Adrenal gland (tissue), 19 donors: ENCODE measurements at places on chromosomes 3 and 15. TPM values are rescaled to one million over a fixed set of nuclear protein-coding genes. Genes with fewer than 3 reads are reported as not detected.
A peak's percentile ranks its signal among the peaks of the same experiment; 100 is the strongest.

Gene CFAP100
- total RNA-seq = not detected

Gene LTF
- total RNA-seq = 1.8 TPM

Gene ACKR4
- total RNA-seq = 0.36 TPM

Gene ZDHHC19
- 3.0 TPM for total RNA-seq

Gene HRG
- not detected for total RNA-seq

Gene PLAAT1
- 2.5 TPM for total RNA-seq

- no peak for DNase-seq
- H3K4me3 ChIP-seq = no peak overlapping the region
- H3K27ac ChIP-seq = no peak overlapping the region
- H3K36me3 ChIP-seq = no peaks in the 10 kb centered on the region
These were observed 73.5 kb downstream of the EPHB3 start for GRCh38 chr3:184635126-184635525.

- H3K36me3 ChIP-seq = no peaks in the 10 kb centered on the region
- H3K4me1 ChIP-seq = peaks cover 5% of the 10 kb centered on the region
- H3K27ac ChIP-seq = peak overlapping the region; percentile 45
- H3K27me3 ChIP-seq = no peaks in the 10 kb centered on the region
These were observed 49.1 kb upstream of the TJP1 start for GRCh38 chr15:29871401-29871800.

- no peak for DNase-seq
- H3K27ac ChIP-seq = peak overlapping the region; percentile 22
- H3K4me3 ChIP-seq = no peak overlapping the region
- no peaks in the 10 kb centered on the region for H3K27me3 ChIP-seq
These were observed 50.5 kb downstream of the CRYGS start for GRCh38 chr3:186493525-186494255.

GRCh38 chr3:46059432-46059831, 32.1 kb upstream of the XCR1 start:
- H3K27me3 ChIP-seq = peaks cover 4% of the 10 kb centered on the region
- H3K4me1 ChIP-seq = no peaks in the 10 kb centered on the region
- H3K36me3 ChIP-seq = no peaks in the 10 kb centered on the region
- no peak overlapping the region for H3K4me3 ChIP-seq

GRCh38 chr15:70092464-70093027, 5.2 kb downstream of the TLE3 start:
- peaks cover 12% of the 10 kb centered on the region for H3K4me1 ChIP-seq
- no peaks in the 10 kb centered on the region for H3K36me3 ChIP-seq
- H3K4me3 ChIP-seq = no peak overlapping the region
- DNase-seq = no peak

GRCh38 chr3:32540899-32541298, 29.8 kb downstream of the DYNC1LI1 start:
- H3K4me1 ChIP-seq = peaks cover 6% of the 10 kb centered on the region
- no peak overlapping the region for H3K27ac ChIP-seq
- H3K36me3 ChIP-seq = no peaks in the 10 kb centered on the region
- DNase-seq = no peak
- no peaks in the 10 kb centered on the region for H3K27me3 ChIP-seq

- no peaks in the 10 kb centered on the region for H3K27me3 ChIP-seq
- no peak overlapping the region for H3K4me3 ChIP-seq
- peaks cover 43% of the 10 kb centered on the region for H3K4me1 ChIP-seq
- H3K36me3 ChIP-seq = peaks cover 38% of the 10 kb centered on the region
- no peak overlapping the region for H3K27ac ChIP-seq
These were observed 2.5 kb downstream of the NDUFAF3 start for GRCh38 chr3:49024449-49024848.

- peak; percentile 94 for DNase-seq
- H3K27me3 ChIP-seq = no peaks in the 10 kb centered on the region
These were observed 8.1 kb downstream of the FAM131A start for GRCh38 chr3:184345317-184346144.

DNA sequence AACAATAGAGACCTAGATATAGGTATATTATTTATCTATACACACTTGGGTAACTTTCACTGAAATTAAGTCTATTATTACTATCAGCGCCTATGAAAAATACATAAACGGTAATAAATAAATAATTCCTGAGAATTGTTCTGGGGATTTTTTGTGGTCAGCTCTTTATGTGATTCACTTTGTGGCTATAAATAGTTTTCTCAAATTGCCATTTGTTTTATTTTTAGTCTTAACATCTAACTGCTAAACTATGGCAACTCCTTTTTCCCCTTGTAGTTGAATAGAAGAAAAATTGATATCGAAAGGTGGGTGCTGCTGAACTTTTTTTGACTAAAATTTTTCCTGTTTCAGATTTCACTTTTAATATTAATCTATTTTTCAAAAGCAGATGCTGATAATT, 189.0 kb downstream of the VGLL3 start:
- no peaks in the 10 kb centered on the region for H3K36me3 ChIP-seq
- H3K27ac ChIP-seq = no peak overlapping the region
- H3K4me3 ChIP-seq = no peak overlapping the region
- H3K27me3 ChIP-seq = no peaks in the 10 kb centered on the region
- no peak for DNase-seq
- H3K4me1 ChIP-seq = no peaks in the 10 kb centered on the region

DNA sequence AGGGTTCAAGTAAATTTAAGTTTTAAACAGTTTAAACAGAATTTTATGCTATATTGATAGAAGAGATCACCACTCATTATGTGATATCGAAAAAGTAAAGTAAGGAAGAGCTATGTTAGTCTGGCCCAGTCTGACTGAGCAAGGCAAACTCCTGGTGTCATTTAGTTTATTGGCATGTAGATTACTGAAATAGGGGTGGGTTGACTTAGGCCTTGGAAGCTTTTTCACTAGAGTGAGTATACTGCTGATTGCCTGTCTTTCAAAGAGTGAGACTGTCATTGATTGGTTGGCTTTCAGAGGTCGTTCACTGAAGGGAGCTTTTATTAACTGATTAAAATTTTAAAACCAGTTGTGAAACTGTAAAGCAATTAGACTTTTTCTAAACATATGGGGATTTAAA, 294.5 kb downstream of the NAALADL2 start:
- no peaks in the 10 kb centered on the region for H3K27me3 ChIP-seq
- no peaks in the 10 kb centered on the region for H3K36me3 ChIP-seq
- no peaks in the 10 kb centered on the region for H3K4me1 ChIP-seq
- DNase-seq = no peak
- H3K27ac ChIP-seq = no peak overlapping the region

GRCh38 chr3:36868614-36869436, 76.0 kb downstream of the TRANK1 start:
- no peak overlapping the region for H3K27ac ChIP-seq
- H3K4me1 ChIP-seq = no peaks in the 10 kb centered on the region
- no peak overlapping the region for H3K4me3 ChIP-seq

- no peaks in the 10 kb centered on the region for H3K4me1 ChIP-seq
- DNase-seq = no peak
- H3K27ac ChIP-seq = no peak overlapping the region
- no peaks in the 10 kb centered on the region for H3K36me3 ChIP-seq
- no peaks in the 10 kb centered on the region for H3K27me3 ChIP-seq
These were observed 4.5 kb upstream of the MNS1 start for GRCh38 chr15:56469483-56469882.
